Sigmoid colon (tissue), 7 donors: ENCODE measurements at places on chromosomes 3 and 15. TPM values are rescaled to one million over a fixed set of nuclear protein-coding genes. Genes with fewer than 3 reads are reported as not detected.

Gene PLOD2
- total RNA-seq: 63.3 TPM

Gene GP5
- not detected for total RNA-seq

Gene RLBP1
- 0.27 TPM for total RNA-seq

Gene TMEM207
- not detected for total RNA-seq

Gene CASR
- total RNA-seq: not detected

Gene OR5K4
- total RNA-seq: not detected

Gene ARNT2
- total RNA-seq: 7.2 TPM

GRCh38 chr15:70200511-70201424, 103.1 kb upstream of the TLE3 start:
- H3K4me1 ChIP-seq: peaks cover 31% of the 10 kb centered on the region
- no peaks in the 10 kb centered on the region for H3K36me3 ChIP-seq
- H3K4me3 ChIP-seq: no peak overlapping the region
- DNase-seq: peak; percentile 21

DNA sequence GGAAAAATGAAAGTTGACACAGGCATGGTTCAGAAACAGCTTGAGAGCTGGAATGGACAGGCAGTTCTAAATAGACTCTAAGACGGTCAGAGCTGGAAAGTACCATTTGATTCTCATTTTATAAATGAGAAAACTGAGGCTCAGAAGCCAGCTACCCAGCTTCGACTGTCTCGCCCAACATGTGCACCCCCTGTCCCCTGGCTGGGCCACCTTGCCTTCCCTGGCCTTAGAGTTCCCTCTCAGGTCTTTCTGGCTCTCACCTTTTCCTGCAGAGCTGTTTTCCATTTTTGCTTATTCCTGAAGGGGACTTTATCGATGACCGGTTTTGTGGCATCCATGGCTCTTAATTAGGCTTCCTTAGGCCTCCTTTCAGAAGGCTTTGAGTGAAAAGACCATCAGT, 17.3 kb upstream of the DOCK3 start:
- H3K4me3 ChIP-seq: no peak overlapping the region
- H3K27me3 ChIP-seq: no peaks in the 10 kb centered on the region
- no peak for DNase-seq

GRCh38 chr15:99181545-99181971, 67.8 kb downstream of the TTC23 start:
- H3K4me1 ChIP-seq: peaks cover 59% of the 10 kb centered on the region
- DNase-seq: peak; percentile 79
- H3K27me3 ChIP-seq: no peaks in the 10 kb centered on the region
- no peaks in the 10 kb centered on the region for H3K36me3 ChIP-seq

GRCh38 chr3:17412950-17413530, 329.4 kb downstream of the TBC1D5 start:
- no peak overlapping the region for H3K27ac ChIP-seq
- no peak overlapping the region for H3K4me3 ChIP-seq
- H3K27me3 ChIP-seq: no peaks in the 10 kb centered on the region
- no peak for DNase-seq

GRCh38 chr15:33737687-33738601, 230.4 kb upstream of the CHRM5 start:
- H3K36me3 ChIP-seq: peaks cover 14% of the 10 kb centered on the region
- H3K4me1 ChIP-seq: peaks cover 11% of the 10 kb centered on the region
- H3K27ac ChIP-seq: no peak overlapping the region
- H3K4me3 ChIP-seq: no peak overlapping the region
- no peak for DNase-seq

- peak overlapping the region; percentile 80 for H3K27ac ChIP-seq
- H3K27me3 ChIP-seq: no peaks in the 10 kb centered on the region
- no peak for DNase-seq
- H3K4me1 ChIP-seq: peaks cover 42% of the 10 kb centered on the region
These were observed 96.5 kb downstream of the FLNB start for GRCh38 chr3:58104712-58105111.

DNA sequence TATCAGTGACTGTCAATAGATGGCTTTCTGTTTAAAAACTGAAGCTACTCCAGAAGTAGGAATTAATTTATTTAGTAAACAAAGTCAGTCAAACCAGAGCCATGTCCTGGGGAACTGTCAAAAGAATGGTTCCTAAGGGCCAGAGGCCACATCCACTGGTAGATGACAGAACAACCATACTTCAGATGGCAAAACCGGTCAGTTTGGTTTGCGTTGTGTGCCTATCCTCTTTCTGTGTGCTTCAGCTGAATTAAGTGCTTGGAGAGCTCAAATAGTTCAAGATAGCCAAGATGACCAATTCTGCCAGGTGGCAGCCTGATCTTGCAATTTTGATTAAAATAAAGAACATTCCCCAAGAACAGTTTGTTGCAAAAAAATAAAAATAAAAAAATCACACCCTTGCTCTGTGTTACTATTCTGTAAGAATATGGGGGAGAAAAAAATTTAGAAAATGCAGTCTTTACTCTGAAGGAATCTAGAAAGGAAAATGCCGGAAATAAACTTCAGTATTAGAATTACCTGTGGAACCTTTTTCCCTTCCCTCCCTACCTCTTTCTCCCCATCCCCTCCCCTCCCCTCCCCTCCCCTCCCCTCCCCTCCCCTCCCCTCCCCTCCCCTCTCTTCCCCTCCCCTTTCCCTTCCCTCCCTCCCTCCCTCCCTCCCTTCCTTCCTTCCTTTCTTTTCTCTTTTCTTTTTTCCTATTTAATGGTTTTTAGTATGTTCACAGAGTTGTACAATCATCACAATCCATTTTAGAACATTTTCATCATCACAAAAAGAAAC, 2.5 kb downstream of the MAP3K13 start:
- no peak overlapping the region for H3K4me3 ChIP-seq
- H3K27ac ChIP-seq: no peak overlapping the region
- H3K27me3 ChIP-seq: no peaks in the 10 kb centered on the region
- DNase-seq: no peak
- peaks cover 6% of the 10 kb centered on the region for H3K4me1 ChIP-seq

GRCh38 chr3:550471-550870, 353.9 kb downstream of the CHL1 start:
- H3K4me3 ChIP-seq: no peak overlapping the region
- no peak for DNase-seq
- H3K27me3 ChIP-seq: no peaks in the 10 kb centered on the region
- no peak overlapping the region for H3K27ac ChIP-seq

GRCh38 chr15:32642667-32643435, 1.3 kb downstream of the SCG5 start:
- DNase-seq: no peak
- no peak overlapping the region for H3K4me3 ChIP-seq

DNA sequence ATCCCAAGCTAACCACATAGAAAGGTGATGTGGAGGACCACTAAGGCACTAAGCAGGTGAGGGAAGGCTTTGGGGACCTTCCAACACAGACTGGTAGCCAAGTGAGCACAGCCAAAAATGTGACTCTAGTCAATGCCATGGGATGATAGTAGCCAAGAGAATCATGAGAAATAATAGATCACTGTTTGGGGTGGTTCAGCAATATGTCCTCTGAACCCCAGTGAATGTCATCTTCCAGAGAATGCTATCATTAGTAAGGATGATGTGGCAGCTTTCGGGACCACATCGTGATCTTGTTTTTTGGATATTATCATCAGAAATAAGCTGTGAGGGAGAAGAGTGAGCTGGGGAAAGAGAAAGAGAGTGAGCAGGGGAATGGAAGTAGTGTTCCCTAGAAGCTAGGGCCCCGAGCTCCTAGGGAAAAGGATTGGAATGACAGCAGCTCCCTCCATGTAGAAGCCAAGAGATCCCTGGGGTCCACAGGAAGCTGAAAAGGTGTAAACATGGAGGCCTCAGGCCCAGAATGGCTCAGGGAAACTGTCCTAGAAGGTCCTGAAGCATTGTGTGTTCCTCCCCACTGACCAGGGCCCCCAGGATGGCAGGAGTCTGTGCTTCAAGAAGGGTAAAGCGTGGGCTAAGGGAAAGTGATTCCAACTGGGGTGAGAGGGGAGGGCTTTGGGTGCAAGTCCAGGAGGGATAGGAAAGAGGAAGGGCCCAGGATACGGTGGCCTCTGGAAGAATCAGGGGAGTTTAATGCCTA, 56.6 kb upstream of the KLF13 start:
- no peaks in the 10 kb centered on the region for H3K27me3 ChIP-seq
- no peaks in the 10 kb centered on the region for H3K36me3 ChIP-seq
- DNase-seq: peak; percentile 25
- H3K4me1 ChIP-seq: peaks cover 6% of the 10 kb centered on the region
- H3K27ac ChIP-seq: no peak overlapping the region
- H3K4me3 ChIP-seq: no peak overlapping the region

- DNase-seq: no peak
- no peaks in the 10 kb centered on the region for H3K27me3 ChIP-seq
- H3K27ac ChIP-seq: no peak overlapping the region
- H3K4me3 ChIP-seq: no peak overlapping the region
- H3K4me1 ChIP-seq: no peaks in the 10 kb centered on the region
These were observed 489.9 kb downstream of the SOX2 start for GRCh38 chr3:182201456-182202168.

- no peaks in the 10 kb centered on the region for H3K4me1 ChIP-seq
- no peak overlapping the region for H3K27ac ChIP-seq
- H3K36me3 ChIP-seq: no peaks in the 10 kb centered on the region
- no peak for DNase-seq
- no peak overlapping the region for H3K4me3 ChIP-seq
- no peaks in the 10 kb centered on the region for H3K27me3 ChIP-seq
These were observed 7.8 kb downstream of the SPSB4 start for GRCh38 chr3:141058996-141059395.

DNA sequence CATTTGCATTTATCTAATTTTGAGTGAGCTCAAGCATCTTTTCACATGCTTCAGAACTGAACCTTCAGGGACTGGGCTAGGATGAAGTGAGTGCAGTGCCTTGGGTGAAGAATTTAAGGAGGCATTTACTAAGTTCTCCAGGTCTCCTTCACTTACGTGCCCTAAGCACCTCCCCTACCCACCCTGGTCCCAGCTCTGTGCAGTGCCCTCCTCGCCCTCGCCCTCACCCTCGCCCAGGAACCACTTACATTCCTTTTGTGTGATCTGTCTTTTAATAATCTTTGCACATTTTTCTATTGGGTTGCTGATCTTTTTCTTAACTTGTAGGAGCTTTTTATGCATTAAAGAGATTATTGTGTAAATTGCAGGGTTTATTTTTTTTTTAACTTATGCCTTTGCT, 322.6 kb downstream of the THSD4 start:
- DNase-seq: no peak
- H3K36me3 ChIP-seq: no peaks in the 10 kb centered on the region
- H3K4me3 ChIP-seq: no peak overlapping the region
- no peaks in the 10 kb centered on the region for H3K27me3 ChIP-seq
- H3K4me1 ChIP-seq: no peaks in the 10 kb centered on the region
- H3K27ac ChIP-seq: no peak overlapping the region

DNA sequence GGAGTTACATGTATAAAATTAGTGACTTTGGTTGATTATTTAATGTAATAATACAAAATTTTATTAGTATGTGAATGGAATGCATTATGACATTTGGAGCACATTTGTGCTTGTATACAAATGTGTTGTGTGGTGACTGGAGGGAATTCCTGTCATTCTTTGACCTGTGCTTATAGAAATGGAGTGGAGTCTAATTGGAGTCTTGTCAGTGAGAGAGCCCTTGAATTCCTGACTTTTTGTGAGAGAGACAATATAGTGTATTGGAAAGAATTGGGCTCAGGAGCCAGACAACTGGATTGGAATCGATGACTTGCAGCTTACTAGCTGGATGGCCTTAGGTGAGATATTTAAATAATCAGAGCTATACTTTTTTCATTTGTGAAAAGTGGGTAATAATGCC, 9.4 kb downstream of the TCF12 start:
- H3K27ac ChIP-seq: no peak overlapping the region
- DNase-seq: no peak
- peaks cover 40% of the 10 kb centered on the region for H3K4me1 ChIP-seq
- H3K36me3 ChIP-seq: no peaks in the 10 kb centered on the region
- no peaks in the 10 kb centered on the region for H3K27me3 ChIP-seq
- H3K4me3 ChIP-seq: no peak overlapping the region

- H3K27ac ChIP-seq: no peak overlapping the region
- H3K4me3 ChIP-seq: no peak overlapping the region
- H3K27me3 ChIP-seq: no peaks in the 10 kb centered on the region
These were observed 8.9 kb downstream of the CPA3 start for GRCh38 chr3:148873977-148874376.

GRCh38 chr3:142180761-142181362, 31.5 kb upstream of the TFDP2 start:
- H3K4me3 ChIP-seq: no peak overlapping the region
- H3K4me1 ChIP-seq: no peaks in the 10 kb centered on the region
- no peaks in the 10 kb centered on the region for H3K27me3 ChIP-seq
- no peak for DNase-seq

GRCh38 chr3:167983583-167983982, 112.1 kb downstream of the GOLIM4 start:
- H3K27me3 ChIP-seq: no peaks in the 10 kb centered on the region
- no peak overlapping the region for H3K4me3 ChIP-seq
- no peaks in the 10 kb centered on the region for H3K4me1 ChIP-seq

GRCh38 chr3:160081958-160082533, 93.4 kb downstream of the IL12A start:
- no peaks in the 10 kb centered on the region for H3K36me3 ChIP-seq
- H3K4me3 ChIP-seq: no peak overlapping the region
- H3K4me1 ChIP-seq: no peaks in the 10 kb centered on the region
- H3K27ac ChIP-seq: no peak overlapping the region
- no peak for DNase-seq

DNA sequence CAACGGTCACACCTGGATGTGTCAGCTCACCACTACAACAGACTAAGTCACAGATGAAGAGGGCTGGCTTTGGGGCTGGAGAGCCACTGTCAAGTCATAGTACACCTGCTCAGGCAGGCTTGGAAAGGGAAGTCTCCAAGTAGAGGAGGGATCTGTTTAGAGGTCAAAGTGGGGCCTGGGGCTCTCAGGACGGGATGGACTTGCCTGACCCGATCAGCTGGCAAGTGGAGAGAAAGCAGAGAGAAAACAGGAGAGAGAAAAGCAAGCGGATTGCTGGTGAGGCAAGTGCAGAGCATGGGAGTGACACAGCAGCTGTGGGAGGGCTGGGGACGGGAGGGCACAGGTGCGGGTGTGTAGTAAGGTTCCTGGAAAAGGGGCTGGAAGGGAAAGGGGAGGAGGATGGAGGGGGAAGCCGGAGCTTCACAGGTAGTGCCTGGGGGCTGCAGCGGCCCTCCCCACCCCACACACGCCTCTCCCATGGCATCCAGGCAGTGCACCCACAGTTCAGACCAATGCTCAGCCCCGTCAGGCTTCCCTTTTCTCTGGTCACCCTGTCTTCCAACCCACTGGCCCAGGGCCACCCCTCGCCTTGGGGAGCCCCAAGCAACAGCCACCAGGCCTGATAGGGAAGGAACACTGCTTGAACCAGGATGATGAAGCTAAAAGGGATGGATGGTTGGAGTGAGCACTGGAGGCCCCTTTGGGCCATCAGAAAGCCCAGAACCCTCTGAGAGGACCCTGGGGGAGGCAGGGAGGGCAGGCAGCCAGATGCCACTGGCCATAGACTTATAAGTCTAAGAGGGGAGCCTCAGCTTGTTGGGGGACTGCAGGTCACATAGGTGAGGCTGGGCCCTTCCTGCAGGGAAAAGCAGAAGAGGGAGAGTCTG, 8.5 kb downstream of the RPS17 start:
- no peak for DNase-seq
- peaks cover 11% of the 10 kb centered on the region for H3K4me1 ChIP-seq
- no peak overlapping the region for H3K4me3 ChIP-seq
- H3K36me3 ChIP-seq: no peaks in the 10 kb centered on the region
- no peaks in the 10 kb centered on the region for H3K27me3 ChIP-seq
